ENCODE measurements at places on chromosomes 2 and 18. TPM values are rescaled to one million over a fixed set of nuclear protein-coding genes. Genes with fewer than 3 reads are reported as not detected.

The ALPG gene
- not detected for total RNA-seq

The TUBB6 gene
- 1,374 TPM for total RNA-seq

The CXCR1 gene
- total RNA-seq, result not detected

The ZBTB7C gene
- not detected for total RNA-seq

The CD302 gene
- total RNA-seq, result 5.4 TPM

The TUBA3E gene
- not detected for total RNA-seq

The ZDBF2 gene
- total RNA-seq, result 26.2 TPM

The CNDP1 gene
- total RNA-seq, result not detected

The MYO7B gene
- under 0.01 TPM for total RNA-seq

The SH3BP4 gene
- 36.4 TPM for total RNA-seq
